ENCODE measurements at places on chromosomes 1 and 21.

- no peak for DNase-seq
These were observed 225.1 kb upstream of the ZP4 start for GRCh38 chr1:238115852-238116251.

DNA sequence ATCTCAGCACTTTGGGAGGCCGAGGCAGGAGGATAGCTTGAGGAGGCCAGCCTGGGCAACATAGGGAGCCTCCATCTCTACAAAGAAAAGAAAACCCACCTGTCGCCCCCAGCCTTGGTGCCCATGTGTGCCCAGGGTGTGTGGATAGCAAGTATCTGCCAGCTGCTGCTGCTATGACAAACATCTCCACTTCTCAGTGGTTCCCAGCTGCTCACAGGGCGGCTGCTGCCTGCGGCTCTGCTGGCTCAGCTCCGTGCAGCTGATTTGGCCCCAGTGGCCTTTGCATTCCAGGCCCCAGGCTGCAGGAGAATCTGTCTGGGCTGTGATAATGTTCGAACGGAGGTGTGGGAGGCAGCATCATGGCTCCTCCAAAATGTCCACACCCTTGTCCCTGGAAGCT, 10.6 kb upstream of the TTC34 start:
- no peak for DNase-seq

DNA sequence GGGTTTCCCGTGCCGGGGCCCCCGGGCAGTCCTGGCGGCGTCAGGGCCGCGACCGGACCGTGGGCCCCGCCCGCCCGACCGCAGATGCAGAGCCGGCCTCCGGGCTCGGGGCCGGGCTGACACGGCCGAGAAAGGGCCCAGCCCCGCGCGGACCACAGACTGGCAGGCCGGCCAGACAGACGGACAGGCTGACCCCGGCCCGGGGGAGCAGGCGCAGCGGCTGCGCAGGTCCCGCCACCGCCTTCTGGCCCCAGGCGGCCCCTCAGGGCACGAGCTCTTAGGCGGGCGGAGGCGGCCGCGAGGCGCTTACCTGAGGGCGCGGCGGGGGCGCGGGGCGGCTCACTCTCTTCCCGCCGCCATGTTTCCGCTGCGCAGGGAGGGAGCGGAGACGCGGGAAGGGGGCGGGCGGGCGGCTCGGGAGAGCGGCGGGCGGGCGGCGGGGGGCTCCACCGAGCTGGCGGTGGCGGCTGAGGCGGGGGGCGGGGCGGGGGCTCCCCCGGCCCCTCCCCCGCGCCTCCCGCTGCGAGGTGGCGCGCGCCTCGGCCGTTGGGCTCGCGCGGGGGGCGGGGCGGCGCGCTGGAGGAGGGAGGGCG, at the start of gene SCMH1:
Gene SCMH1, minus strand, starts transcription at position 558 of the 593 bp plus-strand sequence. CDS start 56,173 bp downstream, outside the sequence.
- peak; percentile 49 for DNase-seq

DNA sequence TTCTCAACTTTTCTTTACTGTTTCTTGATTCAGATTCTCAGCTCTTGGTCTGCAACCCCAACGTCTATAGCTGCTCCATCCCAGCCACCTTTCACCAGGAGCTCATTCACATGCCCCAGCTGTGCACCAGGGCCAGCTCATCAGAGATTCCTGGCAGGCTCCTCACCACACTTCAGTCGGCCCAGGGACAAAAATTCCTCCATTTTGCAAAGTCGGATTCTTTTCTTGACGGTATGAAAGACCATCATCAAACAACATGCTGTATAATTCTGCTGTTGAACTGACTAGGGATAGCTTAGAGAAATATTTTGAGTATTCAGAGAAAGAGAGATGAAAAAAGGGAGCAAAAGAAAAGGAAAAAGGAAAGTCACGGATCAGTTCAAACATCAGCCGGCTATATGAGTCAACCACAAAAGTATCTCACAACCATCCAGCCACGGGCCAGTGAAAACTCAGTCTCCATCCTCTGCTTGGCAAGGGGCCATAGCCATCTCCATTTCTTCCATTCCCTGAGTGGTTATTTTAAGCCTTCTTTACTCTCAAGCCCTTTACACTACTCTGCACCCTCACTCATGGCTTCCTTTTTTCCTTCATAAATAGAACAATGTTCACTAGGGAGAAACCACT, 14.1 kb downstream of the DNASE2B start:
- peak; percentile 88 for DNase-seq

DNA sequence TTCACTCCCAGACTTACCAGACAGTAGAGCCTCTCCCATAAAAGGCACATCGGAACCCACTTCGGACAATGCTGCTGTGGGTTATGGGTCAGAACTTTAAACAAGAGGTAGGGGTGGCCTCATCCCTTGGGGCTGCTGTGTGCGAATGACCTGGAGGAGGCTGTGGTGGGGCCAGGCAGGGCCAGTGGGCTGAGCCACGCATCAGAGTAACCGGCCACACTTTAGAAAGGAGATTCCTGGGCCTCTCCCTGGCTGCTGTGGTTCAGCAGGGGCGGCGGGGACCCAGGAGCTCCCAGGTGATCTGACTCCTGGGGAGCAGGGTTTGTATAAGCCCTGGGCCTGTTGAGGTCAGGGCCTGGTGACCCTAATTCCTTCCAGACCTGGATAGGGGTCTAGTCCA, 110.2 kb upstream of the C1orf174 start:
- DNase-seq: no peak

DNA sequence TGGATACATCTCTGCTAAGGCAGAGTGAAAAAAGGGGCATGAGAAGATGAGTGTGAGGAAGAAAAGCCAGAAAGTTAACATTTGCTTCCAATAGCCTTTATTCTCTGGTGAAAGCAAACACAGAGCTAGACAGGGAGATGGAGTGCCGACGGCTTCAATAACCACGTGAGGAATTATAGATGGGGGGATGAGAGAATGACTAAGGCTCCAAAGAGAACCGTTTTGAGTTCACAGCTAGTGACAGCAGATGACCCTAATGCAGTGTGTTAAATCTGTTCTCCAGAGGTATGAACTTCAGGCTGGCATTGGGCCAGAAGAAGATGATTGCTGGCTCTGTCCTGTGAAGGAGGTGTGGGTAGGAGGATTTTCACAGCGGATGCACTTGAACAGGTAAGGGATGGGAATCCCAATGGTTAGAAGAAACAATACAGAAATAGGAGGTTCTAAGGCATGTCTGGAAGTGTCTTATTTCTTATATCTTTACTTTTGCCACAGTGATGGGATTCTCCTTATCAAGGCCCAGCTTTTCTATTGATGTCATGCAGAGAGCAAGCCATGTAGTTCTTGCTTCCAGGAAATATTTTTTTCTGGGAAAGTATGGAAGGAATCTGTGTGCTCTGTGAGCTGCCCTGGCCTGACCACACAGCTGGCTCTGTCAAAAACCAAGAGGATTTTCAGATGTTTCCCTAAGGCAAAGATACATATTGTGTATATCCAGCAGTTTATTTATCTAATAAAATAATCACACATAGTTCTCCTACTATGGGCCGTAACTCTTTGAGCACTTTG, 573.8 kb downstream of the LTN1 start:
- peak; percentile 42 for DNase-seq

DNA sequence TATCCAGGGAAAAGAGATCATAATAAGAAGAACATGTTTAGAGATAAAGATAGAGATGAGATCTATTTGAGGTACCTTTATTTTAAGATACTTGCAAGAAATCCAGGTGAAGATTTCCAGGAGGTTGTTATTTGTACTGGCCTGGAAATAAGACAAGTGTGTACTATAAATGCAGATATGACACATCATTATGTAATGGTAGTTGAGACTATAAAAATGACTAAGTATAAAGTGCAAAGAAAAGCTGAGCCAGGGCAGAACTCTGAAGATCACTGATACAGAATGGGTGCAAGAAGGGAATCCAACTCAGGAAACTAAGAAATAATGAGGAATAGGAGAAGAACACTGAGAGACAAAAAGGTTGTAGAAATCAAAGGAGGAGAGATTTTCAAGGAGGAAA, 378.2 kb upstream of the PBX1 start:
- DNase-seq: no peak

DNA sequence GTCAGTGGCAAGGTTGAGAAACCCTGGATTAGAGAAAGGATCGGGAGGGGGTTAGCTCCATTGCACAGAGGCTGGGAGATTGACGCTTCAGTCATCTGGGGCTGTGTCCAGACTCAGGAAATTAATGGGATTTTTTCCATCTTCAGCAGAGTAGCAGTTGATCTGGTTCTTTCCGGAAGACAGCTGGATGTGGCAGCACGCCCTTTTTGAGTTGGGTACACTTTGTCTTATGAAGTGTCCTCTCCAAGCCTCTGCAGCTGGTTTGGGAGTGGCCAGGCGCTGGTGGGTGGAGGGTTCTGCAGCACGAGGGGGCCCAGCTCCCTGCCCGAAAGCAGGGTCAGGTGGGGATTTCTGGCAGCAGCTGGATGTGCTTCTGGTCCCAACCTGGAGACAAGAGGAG, 95.1 kb downstream of the TAS1R2 start:
- no peak for DNase-seq

DNA sequence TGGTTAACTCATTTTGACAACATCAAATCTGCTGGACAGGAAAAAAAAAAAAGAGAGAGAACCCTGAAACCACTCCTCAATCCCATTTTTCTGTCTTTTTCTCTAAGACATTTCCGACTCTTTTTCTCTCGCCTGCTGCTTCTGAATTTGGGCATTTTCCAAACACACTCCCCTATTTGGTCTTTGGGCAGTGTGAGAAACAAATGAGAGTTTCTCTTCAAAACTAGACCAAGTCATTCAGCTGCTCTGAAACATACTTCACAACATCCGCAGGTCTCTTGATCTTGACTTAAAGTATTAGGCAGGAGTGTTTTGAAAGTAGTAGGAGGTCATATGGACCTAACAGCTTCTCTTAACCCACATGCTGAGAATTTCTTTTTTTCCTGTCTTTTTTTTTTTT, 364.8 kb upstream of the ESRRG start:
- DNase-seq: no peak

- DNase-seq: peak; percentile 41
These were observed at the start of gene PTPRF for GRCh38 chr1:43530483-43531106. TSS of gene PTPRF (plus strand) at chr1:43530883. CDS start at chr1:43545076, 14,193 bp downstream.

DNA sequence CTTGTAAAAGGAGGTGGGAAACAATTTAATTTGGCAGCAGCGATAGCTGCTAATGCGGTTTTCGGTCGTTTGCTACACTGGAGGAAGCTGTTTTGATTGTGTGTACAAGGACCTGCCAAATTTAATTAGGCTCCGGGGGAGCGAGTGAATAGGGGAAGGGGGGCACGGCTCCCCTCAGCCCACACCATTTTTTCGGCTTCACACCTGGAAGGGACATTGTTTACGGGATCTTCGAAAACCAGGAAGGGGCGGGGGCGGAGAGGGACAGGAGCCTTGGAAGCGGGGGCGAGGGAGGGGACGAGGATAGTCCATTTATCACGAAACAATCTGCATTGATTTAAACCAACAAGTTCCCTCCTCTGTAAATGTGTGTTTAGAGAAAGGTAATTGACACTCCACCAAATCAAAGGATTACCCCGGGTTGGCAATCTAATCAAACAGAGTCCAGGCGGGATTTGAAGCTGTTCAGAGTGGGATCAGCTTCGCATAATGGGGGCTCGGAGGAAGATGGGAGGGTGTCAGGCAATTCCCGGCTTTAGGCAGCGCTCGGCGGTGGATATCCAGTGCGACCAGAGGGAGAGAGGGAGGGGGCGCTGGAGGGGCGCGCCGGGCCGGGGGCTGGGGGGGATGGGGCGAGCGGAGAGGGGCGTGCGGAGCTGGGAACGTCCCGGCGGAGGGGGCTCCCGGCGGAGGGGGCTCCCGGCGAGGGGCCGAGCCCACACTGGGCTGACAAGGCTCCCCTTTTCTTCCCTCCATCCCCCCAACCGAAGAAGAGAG, 9.8 kb downstream of the PAX7 start:
- DNase-seq: no peak

DNA sequence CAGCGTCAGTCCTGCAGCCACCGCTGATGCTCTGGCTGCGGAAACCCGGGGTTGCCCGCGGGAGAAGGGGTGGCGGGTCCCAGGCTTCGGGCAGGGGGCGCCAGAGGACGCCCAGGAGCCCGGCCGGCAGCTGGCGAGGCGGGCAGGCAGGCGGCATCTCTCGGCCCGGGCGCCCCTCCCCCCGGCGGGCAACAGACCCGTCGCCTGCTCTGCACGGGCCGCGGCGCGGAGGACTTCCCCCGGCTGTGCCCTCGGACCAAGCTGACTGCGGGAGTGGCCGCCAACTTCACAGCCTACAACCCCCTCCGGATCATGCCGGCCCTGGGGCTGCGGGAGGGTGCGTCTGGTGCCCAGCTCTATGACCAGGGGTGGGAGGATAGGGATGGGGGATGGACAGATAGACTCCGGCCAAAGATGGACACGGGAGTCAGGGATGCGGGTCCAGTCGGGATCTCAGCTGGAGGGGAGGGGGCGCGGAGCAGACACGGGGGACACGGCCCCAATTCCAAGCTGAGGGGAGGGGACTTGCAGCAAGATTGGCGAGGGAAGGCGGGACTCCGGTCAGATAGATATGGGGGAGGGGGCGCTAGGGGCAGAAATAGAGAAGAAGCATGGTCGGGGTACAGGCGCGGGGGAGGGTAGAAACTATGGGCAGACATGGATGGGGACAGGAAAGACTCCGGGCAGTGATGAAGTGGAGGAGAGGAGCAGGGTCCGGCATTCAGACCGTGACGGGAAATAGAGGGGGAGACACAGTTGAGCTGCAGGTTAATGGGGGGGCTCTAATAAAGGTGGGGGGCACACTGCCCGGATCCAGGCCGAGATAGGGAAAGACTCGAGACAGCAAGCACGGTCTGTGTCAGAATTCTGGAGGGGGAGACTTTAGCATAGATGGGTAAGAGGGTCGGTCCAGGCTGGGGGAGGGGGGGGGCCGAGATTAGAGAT, 1.1 kb downstream of the ADGRB2 start:
- peak; percentile 28 for DNase-seq

GRCh38 chr21:15651172-15651571, 78.6 kb upstream of the USP25 start:
- peak; percentile 45 for DNase-seq

DNA sequence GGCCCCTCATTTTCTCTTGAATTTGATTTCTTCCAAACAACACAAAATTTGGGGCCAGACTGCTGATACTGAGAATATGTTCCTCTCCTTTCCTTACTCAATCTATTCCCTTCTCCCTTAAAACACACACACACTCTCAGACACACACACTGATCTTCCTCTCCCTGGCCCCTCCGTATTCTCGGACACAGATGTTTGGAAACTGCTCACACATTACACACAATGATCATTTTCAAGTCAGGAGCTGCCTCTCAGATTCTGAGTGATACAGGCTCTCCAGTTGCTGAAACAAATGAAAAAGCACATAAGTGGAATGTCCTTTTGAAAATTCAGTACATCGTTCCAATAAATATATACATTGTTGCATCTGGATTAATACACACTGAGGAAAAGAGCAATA, 161.3 kb downstream of the CLEC20A start:
- DNase-seq: no peak

GRCh38 chr1:93728480-93729131, 47.0 kb upstream of the BCAR3 start:
- no peak for DNase-seq

DNA sequence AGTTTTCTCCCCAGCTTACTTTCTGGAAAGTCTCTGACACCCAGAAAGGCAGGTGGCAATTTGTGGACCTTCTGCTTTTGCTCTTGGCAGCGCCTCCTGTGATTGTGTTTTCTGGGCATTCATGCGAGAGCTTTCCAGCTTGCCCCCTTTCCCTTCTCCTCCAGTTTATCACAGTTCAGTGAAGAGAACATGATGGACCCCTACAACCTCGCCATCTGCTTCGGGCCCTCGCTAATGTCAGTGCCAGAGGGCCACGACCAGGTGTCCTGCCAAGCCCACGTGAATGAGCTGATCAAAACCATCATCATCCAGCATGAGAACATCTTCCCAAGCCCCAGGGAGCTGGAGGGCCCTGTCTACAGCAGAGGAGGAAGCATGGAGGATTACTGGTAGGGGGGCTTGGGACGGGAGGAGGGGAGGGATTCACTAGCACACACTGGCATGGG, 24.3 kb upstream of the IKBKE start:
- DNase-seq: no peak
